GM12865 (cell line): ENCODE measurements at places on chromosomes 1 and 21.

DNA sequence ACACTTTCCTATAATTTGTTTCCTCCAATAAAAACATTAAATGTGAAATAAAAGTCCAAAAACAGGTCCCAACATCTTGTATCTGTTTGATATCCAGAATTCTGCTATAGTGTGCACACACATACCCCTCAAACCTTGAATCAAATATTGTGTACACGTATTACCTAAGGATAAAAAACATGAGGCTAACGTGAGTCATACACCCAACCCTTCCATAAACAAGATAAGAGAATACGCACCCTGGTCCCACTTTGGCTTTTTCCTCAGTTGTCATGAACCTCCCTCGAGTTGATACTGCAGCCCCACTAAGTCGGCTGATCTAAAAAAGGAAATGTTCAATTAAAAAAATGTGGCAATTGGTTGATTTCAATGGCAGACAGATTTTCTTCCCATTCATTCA lies 5.2 kb downstream of the KHDC4 start:
- no peak for DNase-seq

DNA sequence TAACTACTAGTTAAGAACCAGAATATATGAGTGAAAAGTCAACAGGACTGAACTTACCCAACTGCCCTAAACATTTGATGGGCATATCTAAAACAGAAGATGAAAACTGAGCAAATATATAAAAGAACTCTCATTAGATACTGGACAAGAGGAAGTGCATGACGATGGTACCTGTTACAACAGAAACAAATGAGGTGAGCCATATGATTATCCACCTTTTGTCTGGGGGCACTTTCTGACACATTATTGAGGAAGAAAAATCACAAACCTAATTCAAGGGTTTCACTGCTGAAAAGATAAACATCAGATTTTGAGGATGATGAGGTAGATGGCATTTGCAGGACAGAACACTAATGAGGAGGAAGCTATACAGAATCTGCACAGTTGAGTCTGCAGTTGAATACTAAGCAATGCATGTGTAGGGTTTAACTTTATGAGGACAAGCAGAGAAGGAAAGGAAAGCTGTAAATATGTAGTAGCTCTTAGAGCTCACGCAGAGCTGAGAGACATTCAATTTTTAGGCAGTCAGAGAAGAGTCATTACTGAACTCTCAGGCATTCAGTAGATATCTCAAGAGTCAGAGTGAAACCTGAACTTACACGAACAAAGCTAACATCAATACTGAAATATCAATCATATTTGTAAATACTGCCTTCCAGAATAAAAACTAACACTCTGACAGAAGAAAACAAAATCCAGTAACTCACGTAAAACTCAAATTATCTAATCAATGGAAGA lies 262.1 kb downstream of the AKT3 start:
- DNase-seq: peak; percentile 81

DNA sequence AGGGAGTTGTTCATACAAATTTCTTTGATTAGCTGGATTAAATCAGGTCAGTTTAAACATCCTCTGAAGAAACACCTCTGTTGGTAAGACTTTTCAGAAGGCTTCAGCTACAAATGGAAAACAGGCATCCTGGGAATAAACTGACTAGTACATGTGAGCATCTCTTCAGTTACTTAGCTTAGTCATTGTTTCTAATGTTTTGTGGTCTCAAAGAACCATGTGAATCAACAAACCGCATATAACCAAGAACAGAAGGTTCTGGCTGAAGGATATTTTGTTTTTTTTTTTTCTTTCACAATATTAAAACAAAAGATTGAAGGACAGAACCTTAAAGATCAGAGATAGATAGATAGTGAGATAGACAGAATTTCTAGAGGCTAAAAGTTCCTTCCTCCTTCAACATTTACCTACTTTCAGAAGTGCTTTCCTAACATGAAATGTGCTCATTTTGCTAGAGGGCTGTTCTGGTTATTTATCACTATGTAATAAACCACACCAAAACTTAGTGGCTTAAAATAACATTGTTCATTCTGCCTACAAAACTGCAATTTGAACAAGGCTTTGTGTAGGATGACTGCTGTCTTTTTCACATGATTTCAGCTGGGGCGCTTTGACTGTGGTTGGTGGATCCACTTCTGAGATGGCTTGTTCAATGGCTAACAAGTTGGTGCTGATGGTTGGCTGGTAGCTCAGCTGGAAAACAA lies 119.8 kb upstream of the PTGFR start:
- peak; percentile 47 for DNase-seq

DNA sequence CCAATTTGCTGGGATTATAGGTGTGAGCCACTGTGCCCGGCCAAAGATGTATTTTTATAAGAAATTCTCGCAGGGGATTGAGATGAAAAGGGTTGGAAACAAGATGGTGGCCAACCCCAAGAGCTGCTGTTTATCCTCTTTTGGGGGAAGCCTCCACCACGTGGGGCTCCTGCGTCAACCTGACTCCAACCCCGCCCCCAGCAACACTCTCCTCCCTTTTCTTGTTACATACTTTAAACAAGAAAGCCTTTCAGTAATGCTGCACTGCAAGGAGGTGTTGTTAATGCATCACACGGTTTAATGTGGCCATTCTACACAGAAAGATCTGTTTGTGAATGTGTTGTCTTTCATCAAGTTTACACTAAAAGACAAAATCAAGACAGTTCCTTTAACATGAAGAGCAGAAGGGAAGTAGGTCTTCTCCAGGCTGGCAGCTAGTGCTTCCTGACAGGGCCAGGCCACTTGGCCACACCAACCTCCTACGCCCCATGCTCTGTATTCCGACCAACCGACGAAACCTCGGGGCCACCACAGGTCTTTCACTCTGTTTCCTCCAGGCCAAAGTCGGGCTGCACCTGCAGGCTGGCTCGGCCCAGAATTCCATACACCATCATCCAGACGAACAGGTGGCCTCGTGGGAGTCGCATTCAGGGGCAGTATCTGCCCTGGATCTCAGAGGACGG lies 25.9 kb downstream of the C2CD2 start:
- DNase-seq: peak; percentile 83

GRCh38 chr1:7625401-7625800 lies 145.7 kb upstream of the VAMP3 start:
- no peak for DNase-seq

GRCh38 chr1:90710579-90711536 lies 6.2 kb downstream of the BARHL2 start:
- no peak for DNase-seq

- peak; percentile 83 for DNase-seq
These were observed at the start of gene IL6R for GRCh38 chr1:154404984-154405746. Gene IL6R, plus strand, starts transcription at chr1:154405343. Its CDS starts 287 bp downstream, at chr1:154405630.

GRCh38 chr1:55316502-55316901 lies 101.3 kb upstream of the USP24 start:
- DNase-seq: no peak

GRCh38 chr1:93238425-93238824 lies 57.9 kb downstream of the CCDC18 start:
- DNase-seq: no peak

DNA sequence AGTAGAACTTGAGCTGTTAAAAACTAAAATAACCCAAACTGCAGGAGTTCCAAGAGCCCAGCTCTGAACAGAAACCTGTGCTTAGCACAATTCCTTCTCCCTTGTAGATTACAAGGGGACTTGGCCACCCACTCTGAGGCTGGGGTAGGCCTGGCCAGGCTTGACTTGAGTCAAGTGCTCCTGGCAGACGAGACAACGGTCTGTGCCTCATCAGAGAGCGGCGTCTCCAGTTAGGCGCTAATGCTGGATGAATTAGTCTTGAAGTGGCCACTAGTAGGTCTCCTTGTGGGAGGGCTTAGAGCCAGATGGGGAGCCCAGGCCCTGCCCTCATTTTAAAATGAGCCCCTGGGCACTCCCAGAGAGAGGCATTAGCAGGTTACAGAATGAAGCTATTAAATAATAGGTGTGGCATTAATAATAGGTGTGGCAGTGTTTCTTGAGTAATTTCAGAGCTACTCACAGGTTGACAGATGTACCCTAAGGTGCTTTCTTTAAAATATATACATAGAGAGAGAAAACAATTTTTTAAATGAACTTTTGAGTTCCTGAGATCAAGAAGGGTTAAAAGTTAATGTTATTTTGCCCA lies 1.1 kb downstream of the EEIG2 start:
- peak; percentile 66 for DNase-seq

- DNase-seq: no peak
These were observed 202.9 kb downstream of the FMN2 start for GRCh38 chr1:240294566-240294965.

DNA sequence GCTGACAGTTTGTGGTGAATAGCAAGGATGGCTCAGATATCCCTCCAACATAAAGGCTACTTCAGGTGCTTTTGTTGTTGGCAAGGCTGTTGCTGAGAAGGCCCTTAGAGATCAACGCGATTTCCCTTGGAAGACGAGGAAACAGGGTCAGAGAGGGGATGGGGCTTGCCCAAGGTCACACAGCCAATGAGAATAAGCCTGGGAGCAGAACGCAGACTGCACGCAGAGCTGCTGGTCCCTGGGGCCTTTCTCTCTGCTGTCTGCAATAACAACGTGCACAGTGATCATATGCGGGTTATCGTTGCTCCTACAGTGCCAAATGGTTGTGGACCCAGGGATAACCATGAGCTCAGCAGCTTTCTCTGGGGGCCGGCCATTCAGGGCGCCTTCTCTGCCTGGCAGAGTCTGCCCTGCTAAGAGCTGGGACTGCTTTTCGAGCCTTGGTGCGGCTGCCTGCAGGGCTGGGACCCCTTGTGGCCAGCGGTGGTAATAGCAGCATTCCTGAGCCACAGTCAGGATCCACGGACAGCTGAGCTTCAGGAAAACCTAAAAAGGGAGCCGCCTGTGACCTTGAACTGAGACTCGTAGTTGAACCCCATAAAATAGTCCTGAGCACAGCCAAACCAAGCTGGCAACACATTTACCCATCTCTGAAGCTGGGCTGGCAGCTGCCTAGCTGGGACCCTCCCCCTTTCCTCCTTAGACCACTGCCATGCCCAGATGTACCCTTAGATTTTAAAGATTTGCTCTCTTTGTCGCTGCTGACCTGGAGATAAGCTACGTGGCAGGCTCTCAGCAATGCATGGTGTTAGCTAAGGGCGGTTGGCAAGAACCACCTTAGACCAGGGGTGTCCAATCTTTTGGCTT lies 39.8 kb downstream of the HTR6 start:
- peak; percentile 78 for DNase-seq

- no peak for DNase-seq
These were observed 75.4 kb downstream of the UBE4B start for GRCh38 chr1:10108134-10108663.

DNA sequence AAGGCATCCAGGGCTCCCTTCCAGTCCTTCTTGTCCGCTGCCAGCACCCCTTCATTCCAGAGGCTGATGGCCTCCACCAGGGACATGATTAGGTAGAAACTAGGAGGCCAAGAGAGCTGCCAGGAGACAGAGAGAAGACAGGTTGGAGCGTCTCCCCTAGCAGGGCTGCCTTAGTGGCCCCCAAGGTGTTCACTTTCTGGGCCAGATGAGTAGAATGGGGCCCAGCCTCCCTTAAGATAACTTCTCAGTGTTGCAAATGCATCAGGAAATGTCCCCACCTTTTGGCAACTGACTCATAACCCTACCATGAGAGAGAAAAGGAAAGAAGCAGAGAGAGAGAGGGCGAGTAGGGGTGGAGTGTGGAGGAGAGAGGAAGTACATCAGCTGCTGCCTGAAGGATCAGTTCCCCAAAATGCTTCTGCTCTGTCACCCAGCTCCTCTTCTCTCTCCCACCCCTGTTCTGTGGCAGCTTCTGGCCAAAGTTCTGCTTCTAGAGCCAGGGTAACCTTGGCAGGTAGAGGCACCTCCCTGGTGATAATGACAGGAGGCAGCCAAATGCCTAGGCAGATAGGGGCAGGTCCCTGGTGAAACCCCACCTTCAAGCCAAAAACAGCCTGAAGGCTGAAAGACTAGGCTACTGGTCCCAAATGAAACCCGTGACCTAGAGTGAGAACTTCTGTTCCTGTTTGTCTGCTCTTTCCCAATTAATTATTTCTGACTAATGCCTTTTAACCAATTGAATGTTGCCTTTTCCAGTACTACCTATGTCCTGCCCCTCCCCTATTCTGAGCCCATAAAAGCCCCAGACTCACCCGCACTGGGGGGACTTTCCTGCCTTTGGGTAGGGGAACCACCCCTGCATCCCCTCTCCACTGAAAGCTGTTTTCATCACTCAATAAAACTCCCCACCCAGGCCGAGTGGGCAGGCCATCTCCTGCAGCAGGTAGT lies at the start of gene NCF2:
Gene NCF2, minus strand, starts transcription at position 216 of the 948 bp plus-strand sequence. Its CDS starts 130 bp downstream, at position 86.
- peak; percentile 96 for DNase-seq

DNA sequence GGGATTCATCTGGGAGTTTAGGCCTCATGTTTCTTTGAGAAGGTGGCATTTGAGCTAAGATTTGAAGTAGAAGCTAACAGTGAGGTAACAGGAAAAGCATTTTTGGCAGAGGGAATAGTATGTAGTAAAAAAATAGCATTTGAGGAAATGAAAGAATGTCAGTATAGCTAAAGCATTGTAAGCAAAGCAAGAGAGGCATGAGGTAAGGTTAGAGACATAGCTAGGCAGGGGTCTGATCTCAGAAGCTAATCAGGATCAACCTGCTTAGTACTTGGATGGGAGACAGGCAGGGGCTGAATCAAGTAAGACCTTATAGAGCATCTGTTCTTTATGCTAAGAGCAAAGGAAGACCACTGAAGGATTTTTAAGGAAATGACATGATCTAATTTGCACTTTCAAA lies 4.0 kb downstream of the POLR3C start:
- DNase-seq: no peak

DNA sequence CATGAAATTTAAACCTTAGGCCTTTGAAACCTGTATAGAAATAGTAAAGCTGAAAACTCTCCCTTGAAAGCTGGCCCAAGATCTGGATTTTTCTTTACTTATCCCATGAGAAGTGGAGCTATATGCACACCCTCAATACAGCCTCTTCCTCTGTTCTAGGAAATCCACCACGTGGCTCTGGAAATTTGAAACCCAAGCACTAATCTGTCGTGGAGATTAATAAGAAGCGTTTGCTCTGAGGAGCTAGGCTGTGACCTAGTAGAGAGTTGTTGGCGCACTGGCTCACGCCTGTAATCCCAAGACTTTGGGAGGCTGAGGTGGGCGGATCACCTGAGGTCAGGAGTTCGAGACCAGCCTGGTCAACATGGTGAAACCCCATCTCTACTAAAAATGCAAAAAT lies 291.3 kb upstream of the PLXNA2 start:
- no peak for DNase-seq

DNA sequence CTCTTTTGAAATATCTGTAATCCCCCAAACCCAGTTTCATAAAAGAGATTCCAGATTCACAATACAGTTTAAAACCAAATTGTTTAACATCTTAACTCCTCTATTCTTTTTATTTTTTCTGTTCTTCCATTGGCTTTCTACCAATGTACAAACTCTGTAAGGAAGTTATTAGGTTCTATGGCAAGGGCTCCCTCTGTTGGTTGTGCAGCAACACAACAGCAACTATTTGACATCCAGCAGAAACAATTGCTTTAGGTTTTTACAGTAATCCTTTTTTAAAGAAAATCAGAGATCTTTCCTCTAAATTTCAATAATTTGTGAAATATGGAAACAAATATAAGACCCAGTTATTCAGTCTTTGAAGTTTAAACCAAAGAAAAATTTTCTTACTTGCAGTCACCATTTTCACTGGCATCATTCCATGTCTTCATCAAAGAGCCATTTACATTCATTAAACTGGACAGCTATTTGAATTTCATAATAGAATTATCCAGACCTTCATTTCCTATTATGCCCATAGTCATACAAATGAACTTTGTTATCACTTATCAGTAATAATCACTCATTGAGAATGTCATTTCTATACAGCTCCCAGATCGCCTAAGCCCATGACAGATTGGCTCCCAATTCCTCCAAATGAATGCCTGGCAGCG lies 46.5 kb upstream of the RNF11 start:
- DNase-seq: peak; percentile 79
